ENCODE measurements at places on chromosomes 5 and 9. TPM values are rescaled to one million over a fixed set of nuclear protein-coding genes. Genes with fewer than 3 reads are reported as not detected.
A peak's percentile ranks its signal among the peaks of the same experiment; 100 is the strongest.

The ECSCR gene
- 3.3 TPM for total RNA-seq

The DBH gene
- not detected for total RNA-seq

The BTNL9 gene
- not detected for total RNA-seq

The ERBIN gene
- total RNA-seq = 43.9 TPM

The NIPSNAP3A gene
- total RNA-seq = 7.1 TPM

The C5orf34 gene
- 11.7 TPM for total RNA-seq

DNA sequence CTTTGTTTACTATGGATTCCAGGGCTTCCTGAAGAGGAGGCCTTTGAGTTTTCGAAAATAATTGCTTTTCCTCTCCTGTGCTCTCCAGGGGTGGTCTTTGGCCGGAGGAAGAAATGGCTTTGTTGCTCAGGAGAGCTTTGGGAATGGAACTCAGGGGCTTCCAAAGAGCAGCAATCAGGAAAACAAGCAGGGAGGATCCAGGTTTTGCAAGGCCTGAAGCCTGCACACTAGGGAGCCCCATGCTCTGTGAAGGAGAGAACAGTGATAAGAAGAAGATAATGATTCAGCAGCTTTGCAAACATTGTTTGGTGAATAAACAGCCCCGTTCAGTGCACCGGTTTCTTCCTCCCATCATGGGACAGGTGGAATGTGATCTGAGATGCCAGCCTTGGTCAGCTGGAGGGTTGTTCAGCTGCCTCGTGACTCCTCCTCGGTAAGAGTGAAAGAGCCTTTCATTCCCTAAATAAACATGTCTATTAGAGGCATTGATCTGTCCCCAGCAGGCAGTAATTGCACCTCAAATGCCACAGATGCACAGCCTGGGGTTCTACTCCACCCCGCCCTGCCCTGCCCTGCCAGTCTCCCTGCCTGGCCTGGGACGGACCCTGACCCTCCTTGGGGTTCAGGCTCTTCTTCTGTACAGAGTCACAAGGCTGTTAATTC is 11.5 kb upstream of the ALDH1B1 start:
- no peak for ATAC-seq

- no peak for ATAC-seq
These were observed 154.2 kb upstream of the TNPO1 start for GRCh38 chr5:72662305-72662704.

DNA sequence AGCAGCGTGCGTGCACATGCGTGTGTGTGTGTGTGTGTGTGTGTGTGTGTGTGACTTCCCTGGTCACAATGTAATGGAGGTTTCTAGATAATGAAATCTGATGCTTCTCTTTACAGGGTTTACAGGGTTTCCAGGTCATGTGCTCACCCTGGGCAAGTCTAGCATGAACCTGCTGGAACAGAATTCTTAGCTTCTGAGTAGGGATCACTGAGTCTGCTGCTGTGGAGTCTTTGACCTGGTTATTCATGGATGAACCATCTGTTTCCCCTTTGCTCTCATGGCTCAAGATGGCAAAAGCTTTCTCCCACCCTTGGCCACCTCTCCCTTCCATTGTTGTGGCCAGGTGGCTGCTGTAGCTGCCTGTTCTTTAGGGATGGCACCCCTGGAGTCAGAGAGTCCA is 111.6 kb upstream of the SHB start:
- ATAC-seq = no peak

DNA sequence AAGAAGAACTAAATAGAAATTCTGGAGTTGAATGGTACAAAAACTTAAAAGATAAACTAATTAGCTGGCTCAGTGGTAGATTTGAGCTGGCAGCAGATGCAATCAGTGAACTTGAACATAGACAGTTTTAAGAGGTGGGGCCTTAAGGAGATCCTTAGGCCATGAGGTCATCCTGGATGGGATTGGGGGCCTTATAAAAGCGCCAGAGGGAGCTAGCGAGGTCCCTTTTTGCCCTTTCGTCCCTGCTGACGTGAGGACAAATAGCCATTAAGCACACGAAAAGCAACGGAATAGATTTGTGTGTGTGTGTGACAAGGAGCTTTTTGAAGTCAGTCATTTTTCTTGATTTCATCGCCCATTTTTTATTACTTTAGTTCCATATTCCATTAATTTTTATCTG is 83.3 kb downstream of the ZNF354C start:
- no peak for ATAC-seq

DNA sequence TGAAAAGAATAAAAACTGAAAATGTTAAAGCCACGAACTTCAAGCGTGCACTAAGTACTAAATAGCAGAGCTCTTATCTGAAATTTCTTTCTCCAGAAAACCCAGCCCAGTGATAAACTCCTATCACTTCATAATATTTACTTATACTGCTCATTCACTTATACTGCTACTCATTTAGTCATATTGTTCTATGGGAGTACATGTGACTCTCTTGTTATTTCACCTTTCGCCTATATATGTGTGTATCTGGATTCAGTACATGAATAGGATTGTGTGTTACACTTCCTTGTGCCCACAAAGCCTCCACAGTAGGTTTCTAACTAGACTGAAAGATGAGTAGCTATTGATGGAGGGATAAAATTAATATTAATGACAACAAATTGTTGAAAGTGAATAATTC is 526.8 kb upstream of the GRAMD2B start:
- no peak for ATAC-seq

- ATAC-seq = no peak
These were observed 315.0 kb downstream of the FER start for GRCh38 chr5:109062664-109063063.

GRCh38 chr5:176134529-176135223 is 103.5 kb upstream of the SIMC1 start:
- ATAC-seq = no peak

GRCh38 chr5:128572051-128572929 is 34.2 kb upstream of the FBN2 start:
- no peak for ATAC-seq

GRCh38 chr9:134064711-134065110 is 3.1 kb downstream of the BRD3 start:
- no peak for ATAC-seq

DNA sequence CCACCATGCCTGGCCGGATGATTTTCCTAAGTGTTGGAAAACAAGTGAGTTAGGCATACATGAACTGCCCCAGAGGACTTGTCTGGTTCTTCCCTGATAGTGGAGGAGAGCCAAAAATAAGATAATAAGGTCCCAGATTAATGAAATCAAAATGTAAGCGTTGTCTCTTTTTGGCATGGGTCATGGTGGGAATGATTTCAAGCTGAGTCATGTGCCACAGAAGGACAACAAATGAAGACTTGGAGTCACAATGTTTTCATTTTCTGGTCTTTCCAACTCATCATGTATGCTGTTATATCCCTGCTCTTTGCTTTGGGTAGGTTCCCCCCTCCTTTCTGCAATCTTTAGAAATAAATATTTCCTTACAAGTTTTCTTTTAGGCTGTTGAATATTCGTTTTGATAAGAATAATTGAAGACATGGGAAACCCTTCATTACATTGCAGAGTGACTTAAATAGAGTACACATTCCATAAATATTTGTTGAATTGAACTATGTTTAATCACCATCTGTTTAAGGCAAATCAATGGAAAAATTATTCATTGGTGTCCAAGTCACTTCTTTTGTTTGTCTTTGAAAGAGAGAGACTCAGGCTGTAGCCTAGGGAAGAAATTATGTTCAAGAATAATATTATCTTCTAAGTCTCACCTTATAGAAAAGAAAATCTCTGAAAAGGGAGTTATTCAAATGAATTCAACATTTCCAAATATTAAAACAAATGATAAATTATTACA is 196.3 kb downstream of the CSNK1G3 start:
- ATAC-seq = no peak

DNA sequence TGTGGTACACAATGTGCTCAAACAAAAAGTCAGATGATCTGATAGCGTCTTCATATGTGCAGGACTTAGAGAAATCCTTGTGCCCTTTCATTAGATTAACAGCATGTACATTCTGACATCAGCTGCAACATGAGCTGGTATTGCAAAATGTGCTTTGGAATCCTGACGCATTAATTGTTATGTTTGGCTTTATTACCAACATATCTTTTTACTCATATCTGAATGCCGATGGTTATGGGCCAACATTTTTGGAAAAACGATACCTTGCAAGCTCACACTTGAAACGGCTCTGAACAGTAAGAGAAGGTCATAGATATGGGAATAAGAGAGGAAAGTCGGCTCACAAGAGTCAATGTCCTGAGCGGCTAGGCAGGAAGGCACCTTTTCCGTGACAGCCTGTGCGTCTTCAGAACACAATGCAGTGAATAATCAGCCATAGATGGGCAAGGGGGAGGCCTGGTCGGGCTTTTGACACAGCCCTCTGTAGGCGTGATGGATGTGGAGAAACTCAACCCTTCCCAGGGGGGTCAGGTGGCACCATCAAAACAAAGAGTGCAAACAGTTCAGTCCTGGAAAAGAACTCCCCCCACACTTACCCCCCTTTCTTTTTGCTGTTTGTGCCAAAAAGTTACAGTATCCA is 36.4 kb upstream of the GAS1 start:
- ATAC-seq = no peak

- no peak for ATAC-seq
These were observed 4.8 kb downstream of the SUB1 start for GRCh38 chr5:32589942-32590869.

GRCh38 chr9:19781240-19781639 is 7.6 kb downstream of the SLC24A2 start:
- ATAC-seq = no peak

GRCh38 chr9:133113163-133113948 is 7.7 kb downstream of the RALGDS start:
- ATAC-seq = peak; percentile 20

DNA sequence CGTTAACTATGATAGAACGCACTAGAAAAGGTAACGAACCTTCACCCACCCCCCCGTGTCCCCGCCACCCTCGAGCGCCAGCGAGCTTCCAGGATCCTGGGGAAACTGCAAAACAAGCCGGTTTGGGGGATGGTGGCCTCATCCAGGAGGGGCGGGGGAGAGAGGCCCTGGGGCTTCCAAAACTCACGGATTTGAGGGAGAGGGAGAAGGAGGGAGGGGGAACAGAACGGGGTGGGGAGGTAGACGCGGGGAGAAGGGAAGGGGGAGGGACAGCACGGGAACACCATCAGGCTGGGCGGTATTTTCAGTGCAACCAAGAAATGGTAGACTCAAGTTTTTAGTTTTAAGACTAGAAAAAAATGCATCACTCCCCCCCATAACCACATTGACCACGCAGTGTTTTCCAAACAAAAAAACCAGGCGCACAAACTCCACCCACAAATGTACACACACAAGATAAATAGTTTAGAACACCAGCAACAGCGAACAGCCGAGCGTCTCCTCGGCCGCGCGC is 1.4 kb downstream of the NRARP start:
- ATAC-seq = no peak

GRCh38 chr5:72390836-72391235 is 70.7 kb downstream of the PTCD2 start:
- no peak for ATAC-seq

GRCh38 chr5:66066826-66067225 is 77.3 kb upstream of the SREK1 start:
- no peak for ATAC-seq

DNA sequence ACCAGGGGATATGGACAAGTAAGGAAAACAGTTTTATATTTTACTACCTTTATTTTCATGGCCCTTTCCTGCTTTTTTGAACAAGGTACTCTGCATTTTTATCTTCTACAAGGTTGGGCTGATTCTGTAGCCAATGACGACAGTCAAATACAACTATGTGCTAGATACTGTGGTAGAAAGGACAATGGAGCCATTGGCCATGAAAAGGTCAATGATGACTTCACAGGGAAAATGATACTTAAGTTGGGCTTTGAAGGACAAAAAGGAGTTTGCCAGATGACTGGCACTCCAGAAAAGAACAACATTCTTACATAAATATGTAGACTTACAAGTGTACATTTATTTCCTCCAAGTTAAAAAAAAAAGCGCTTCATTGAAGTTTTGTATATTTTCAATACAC is 663 bp downstream of the INSL6 start:
- no peak for ATAC-seq

DNA sequence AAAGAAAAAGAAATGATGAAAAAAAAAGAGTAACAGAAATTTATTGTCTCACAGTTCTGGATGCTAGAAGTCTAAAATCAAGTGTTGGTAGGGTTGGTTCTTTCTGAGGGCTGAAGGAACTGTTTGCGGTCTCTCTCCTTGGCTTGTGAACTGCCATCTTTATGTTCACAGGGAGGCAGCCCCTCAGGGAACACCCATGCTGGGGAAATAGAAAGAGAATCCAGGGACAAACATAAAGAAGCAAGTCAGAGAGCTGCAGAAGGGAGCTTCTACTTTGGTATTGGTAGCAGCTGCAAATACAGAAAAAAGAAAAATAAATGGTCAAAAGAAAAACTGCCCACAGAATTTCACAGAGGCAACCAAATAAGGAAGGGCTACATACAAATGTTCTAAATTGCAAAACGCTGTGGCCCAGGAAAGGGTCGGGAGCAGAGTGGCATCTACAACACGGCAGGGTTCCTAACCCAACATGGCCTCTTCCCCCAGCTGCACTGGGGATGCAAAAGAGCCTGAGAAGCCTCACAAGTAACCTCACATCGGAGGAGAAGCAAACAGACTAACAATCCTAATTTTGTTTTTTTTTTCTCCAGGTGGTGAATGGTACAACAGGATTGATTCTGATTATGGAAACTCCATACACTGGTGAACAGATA is 37.4 kb downstream of the ELOVL7 start:
- ATAC-seq = no peak

DNA sequence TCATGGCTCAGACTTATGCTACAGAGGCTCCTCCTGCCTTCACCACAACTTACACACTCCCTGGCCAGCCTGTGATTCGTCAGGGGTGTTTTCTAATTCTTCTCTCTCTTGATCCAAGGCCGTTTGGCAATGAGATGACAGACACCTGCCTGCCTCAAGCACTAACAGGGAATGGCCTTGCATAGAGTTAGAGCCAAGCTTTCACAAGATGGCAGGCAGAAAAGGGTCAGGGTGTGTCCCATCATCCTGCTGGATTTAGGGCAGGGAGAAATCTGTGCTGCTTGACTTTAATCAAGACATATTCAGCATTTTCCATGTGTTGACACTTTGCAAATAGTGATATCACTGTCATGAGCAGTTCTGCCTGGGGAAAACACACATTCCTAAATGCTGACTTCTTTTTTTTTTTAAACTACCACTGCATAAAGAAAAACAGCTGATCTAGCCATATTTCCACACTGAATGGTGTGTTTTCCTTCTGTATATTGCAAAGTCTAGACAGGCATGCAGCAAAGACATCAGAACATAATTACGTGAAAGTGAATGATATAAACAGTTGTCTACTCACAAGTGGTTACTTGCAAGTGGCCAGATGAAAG is 95.0 kb upstream of the SLC25A48 start:
- ATAC-seq = no peak

GRCh38 chr5:106964132-106964531 is 706.6 kb downstream of the EFNA5 start:
- ATAC-seq = no peak

DNA sequence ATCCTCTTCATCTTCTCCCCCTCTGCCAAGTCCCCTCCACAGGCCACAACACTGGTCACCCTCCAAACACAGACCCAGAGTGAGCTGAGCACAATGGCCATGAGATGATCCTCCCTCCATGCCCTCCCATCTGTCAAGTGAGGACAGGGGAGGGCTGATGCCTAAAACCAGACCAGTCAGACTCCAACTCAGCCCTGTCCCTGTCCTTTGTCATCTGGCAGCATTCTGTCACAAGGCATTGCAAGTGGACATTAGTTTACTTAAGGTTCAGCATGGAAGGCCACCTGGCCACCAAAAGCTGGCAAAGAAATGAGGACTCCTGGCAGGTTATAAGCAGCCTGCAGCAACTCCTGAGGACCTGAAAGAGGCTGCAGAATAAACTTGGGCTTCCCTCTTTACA is 136.2 kb upstream of the SLC30A5 start:
- ATAC-seq = no peak

All from activated T-helper 17 cell treated with anti-CD3 and anti-CD28 coated beads, Interleukin-2, amount 50 U/mL, for 72 hours (primary cell).